MV-4-11 (cell line): ENCODE measurements at places on chromosomes 5 and 9.

GRCh38 chr5:146302406-146302805 is 36.2 kb upstream of the POU4F3 start:
- no peak for DNase-seq

DNA sequence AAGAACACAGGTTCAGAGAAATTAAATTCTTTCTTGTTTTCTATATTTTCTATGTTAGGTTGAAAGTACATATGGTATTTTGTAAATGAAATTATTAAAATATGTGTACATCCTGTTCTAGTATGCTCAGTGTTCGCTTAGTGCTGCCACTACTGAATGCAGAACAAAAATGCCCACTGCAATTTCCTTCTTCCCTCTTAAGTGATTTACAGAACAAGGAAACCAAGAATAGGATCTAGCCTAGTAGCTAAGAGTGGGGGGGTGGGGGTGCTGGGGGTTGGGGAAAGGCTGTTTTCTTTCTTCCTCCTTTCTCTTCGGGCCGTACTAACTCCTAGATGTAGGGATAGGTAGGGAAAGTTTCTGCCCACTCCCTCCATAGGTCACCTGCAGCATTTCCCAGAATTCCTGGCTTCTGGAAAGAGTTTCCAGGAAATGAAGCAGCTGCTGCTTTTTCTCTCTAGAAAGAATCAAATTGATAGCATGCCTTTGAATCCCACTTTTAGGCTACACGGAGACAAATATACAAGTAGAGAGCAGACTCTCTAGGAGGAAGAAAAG is 15.7 kb downstream of the SPATA9 start:
- DNase-seq, result peak; percentile 48

DNA sequence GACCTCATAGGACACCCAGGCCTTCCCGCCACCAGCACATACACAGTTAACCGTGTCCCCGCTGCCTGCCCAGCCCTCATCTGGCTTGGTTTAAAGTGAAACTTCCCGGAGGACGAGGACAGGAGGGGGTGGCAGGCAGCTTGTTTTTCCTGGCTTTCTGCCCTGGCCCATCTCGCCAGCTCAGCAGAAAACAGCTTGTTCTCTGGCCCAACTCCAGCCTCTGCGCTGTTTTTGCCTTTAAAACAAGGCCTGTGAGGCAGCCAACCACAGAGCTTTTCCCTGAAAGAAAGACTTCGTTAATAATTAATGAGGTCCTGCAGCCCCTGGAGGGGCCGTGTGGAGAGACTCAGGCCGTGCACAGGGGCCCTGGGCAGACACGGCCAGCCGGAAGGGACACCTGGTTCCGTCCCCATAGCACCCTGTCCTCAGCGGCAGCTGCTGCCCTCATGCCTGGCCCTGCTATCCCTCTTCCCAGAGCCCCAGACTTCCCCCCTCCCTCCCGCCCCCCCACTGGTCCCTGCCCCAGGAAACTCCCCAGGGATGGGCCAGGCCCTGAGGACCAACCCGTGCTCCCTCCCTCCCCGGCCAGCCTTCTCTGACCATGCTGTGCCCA is 108.7 kb downstream of the RXRA start:
- DNase-seq, result no peak

DNA sequence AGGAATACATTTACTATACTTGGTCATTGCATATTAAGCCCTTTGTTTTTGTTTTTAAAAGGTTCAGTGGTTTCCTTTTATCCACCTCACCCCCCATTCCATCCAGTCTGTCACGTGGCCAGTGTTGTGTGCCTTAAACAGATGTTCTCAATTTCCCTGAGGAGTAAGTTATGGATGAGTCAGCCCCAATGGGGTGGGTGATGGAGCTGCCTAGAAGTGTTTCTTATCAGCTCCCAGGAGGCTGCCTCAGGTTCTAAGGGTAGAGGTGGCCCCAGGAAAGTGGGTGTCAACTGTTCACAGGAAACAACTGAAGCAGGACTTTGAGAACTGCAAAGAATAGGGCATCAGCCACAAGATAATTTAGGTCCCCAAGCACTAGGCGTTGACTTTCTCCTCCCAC is 41.1 kb downstream of the ACTBL2 start:
- DNase-seq, result no peak

DNA sequence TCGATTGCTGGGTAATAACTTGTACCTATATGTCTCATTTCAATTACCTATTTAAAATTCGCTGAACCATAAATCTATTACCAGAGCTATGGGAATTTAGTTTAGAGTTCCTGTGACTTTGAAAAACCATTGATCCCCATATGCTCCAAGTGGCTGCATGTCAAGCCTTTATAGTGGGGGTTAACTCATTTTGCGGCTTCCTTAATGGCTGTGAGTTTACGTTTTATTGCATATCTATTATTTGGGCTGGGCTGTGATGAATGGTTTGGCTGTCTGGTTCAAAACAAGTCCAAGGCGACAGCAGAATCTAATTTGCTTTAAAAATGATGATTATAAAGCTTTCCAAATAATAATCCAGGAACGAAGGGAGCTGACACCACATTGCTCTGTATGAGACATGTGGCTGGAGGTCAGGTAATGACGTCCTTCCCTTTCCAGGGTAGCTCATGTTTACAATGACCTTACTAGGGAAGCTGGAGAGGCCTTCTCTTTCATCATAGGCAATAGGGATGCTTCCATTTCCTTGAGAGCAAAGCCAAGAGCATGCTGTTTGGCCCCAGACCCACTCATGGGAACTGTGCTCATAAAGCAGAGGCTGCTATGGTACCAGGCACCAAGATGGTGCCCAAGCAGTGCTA is 258.3 kb downstream of the HSPA4 start:
- no peak for DNase-seq

- DNase-seq, result no peak
These were observed 339.2 kb downstream of the ADAMTS6 start for GRCh38 chr5:65142511-65143011.

DNA sequence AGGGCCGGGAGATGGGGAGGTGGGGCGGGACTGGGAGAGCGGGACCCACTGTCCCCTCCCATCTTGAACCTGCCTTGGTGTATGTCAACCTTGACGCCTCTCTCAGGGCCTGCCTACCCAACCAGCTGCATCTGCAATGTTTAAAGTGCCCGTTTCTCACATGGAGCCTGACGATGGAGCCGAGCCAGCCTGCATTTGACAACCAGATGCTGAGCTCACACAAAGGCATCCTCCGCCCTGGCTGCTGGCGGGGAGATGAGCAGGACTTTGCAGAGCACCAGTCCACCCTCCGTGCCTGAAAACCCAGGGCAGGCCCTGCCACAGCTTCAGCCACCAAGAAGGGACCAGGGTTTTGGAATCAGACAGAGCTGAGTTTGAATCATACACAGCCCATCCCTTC is 141.1 kb upstream of the SMIM23 start:
- no peak for DNase-seq

DNA sequence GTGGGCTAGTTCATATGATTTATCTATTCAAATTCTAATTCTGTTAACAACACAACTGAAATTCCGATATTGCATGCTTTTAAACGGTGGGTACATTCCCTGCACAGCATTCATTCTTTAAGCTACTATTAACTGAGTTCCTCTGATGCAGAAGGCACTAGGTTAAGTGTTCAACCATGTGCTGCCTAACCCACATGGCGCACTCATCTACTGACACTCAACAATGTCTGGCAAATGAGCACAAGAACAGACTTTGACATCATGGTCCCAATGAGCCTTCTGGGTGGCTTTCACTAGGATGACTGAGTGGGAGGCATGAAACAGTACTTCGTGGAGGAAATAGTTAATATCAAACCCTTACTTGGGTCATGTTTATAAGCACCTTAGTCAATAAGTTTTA is 10.2 kb downstream of the NREP start:
- DNase-seq, result no peak

GRCh38 chr5:127849891-127850290 is 146.7 kb downstream of the CCDC192 start:
- no peak for DNase-seq

DNA sequence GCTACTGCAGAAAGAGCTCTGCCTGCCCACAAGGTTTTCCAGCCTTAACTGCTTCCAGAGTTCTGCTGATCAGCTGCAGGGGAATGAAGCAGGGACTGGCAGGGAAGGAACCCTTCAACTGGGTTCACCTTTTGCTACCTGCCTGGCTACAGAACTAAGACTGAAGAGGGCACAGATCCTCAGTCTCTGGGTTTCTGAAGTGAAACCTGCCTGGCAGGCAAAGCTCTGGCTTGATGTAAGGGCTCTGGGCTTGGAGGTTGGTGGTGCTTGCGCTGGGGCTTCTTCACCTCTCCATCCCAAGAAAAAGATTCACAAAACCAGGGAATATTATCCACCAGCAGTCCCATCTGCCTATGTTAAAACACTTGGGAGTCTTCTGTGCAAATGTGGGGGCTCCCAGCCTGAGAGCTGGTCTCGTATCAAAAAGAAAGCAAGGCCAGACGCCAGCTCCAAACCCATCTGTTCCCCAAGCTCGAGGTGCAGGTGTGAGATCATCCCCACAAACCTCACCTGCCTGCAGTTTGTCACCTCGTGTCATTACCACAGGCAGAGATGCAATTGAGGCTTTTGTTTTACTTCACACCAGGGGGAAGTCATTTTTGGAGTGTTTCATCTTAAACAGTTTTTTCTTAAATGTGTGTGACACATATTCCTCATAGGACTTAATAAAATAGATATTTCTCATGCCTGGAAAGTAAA is 58.3 kb downstream of the BNC2 start:
- DNase-seq, result no peak

DNA sequence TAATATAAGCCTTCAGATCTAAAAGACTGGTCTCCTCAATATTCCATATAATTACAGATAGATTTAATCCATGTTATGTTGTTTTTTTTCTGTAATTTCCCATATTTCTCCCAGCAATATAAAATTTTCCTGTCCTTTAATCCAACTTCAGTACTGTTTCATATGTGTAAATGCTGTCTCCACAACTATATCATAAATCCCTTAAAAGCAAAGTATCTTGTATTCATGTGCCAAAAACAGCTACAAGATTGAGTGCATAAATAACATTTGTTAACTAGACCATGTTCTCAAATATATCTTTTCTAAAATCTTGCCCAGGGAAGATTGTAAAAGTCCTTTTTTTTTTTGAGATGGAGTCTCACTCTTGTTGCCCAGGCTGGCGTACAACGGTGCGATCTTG is 35.0 kb upstream of the PDCL start:
- DNase-seq, result no peak

DNA sequence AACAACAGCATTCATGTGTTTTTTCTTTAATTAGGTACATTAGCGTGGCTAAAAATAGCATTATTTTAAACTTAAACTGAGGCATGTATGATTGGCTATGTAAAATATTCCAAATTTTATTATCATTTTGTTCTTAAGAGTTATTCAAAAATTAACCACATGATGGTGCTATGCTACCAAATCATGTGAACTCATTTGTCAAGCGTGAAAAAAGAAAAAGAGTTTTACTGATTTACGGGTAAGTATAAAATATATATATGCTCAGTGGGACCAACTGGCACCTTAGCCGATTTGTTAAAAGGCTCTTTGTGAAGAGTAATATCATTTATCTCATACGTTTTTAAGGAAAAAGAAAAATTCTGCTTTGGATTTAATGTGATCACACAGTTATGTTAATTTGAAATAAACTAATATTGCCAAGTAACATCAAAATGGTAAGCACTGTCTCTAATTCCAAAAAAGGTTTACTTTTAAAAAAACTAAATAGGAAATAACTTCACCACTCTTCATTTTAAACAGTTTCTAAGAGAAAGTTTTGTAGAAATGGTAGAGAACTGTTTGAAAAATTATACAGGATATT is 1042.3 kb downstream of the CDH12 start:
- no peak for DNase-seq

DNA sequence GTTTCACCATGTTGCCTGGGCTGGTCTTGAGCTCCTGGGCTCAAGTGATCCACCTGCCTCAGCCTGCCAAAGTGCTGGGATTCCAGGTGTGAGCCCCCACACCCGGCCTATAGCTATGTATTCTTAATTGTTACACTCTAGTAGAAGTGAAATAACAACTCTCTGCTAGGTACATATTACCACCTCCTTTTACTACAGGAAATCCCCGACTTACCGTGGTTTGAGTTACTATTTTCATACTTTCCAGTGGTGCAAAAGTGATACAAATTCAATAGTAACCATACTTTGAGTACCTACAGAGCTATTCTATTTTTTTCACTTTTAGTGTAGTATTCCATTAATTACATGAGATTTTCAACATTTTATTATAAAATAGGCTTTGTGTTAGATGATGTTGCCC is 719 bp downstream of the ARL14EPL start:
- no peak for DNase-seq

GRCh38 chr5:88883059-88883835 is at the start of gene MEF2C:
Gene MEF2C (minus strand): TSS chr5:88883184. CDS start chr5:88823788, 59,396 bp downstream.
- DNase-seq, result peak; percentile 93

DNA sequence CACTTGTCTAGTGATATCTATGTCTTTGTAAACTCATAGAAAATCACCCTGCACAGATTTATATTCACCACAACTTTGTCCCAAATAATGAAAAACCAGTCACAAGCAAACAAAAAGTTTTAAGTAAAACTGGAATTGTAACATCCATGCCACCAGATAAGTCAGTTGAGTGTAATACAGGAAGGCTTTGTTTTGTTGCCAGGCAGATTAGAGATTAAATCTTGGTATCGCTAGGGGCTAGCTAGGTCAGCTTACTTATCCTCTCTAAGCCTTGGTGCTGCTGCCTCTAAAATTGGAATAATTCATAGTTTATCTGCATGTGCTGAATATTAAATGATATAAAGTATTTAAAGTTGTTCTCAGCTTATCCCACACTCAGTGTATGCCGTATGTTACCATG is 1062.5 kb downstream of the CDH9 start:
- DNase-seq, result no peak

GRCh38 chr9:6667633-6668280 is 22.2 kb upstream of the GLDC start:
- peak; percentile 17 for DNase-seq

- no peak for DNase-seq
These were observed 31.9 kb downstream of the ARSB start for GRCh38 chr5:78953092-78953800.

DNA sequence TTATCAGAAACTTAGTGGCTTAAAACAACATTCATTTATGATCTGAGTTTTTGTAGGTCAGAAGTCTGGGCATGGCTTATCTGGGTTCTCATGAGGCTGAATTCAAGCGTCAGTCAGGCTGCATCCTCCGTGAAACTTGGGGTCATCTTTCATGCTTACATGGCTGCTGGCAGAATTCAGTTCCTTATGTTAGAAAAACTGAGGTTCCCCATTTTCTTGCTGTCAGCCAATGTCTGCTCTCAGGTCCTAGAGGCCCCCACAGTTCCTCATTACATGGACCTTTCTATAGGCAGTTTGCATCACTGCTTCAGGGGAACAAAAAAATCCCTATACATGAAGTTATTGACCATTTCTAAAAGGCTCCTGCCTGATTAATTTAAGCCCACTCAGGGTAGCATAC is 83.8 kb upstream of the NMUR2 start:
- peak; percentile 23 for DNase-seq

DNA sequence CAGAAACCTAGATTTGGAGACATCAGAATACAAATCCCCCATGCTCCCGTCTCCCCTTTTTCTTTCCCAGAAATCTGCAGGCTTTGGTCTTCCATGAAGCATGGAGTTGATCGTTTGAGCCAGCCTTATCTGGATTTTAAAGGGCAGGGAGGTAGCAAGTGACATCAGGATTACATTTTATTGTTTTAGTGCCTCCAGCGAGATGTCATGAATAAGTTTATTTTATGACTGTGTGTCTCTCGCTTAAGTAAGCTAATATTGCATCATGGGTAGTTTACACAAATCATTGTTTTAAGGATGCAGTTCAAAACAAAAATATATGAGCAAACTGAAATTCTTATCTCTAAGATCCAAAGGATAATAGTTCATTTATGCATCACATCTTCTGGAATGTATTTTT is 50.7 kb upstream of the TNFSF8 start:
- no peak for DNase-seq
